MCF 10A (cell line): ENCODE measurements at places on chromosomes 1 and 21. TPM values are rescaled to one million over a fixed set of nuclear protein-coding genes. Genes with fewer than 3 reads are reported as not detected.
A peak's percentile ranks its signal among the peaks of the same experiment; 100 is the strongest.

DNA sequence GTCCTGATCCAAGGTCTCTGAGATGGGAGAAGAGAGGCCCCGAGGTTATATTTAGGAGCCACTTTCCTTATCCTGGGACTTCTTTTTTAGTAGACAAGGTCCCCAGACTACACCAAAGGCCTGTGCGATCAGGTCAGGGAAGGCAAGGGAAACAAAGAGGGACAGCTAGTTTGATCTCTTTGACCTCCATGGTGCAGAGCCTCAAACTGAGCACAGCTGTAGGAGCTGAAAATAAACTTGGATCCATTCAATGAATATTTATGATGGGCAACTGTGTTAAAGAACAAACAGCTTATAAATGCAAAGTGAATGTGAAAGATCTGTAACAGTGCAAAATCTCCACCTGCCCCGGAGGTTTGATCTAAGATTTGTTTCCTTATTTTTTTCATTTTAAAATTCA, 256.6 kb downstream of the DYRK1A start:
- no peak for DNase-seq

- DNase-seq: no peak
These were observed 15.2 kb downstream of the GIPC2 start for GRCh38 chr1:78060857-78061563.

GRCh38 chr1:183554577-183554976, 35.7 kb downstream of the NCF2 start:
- no peak for DNase-seq

DNA sequence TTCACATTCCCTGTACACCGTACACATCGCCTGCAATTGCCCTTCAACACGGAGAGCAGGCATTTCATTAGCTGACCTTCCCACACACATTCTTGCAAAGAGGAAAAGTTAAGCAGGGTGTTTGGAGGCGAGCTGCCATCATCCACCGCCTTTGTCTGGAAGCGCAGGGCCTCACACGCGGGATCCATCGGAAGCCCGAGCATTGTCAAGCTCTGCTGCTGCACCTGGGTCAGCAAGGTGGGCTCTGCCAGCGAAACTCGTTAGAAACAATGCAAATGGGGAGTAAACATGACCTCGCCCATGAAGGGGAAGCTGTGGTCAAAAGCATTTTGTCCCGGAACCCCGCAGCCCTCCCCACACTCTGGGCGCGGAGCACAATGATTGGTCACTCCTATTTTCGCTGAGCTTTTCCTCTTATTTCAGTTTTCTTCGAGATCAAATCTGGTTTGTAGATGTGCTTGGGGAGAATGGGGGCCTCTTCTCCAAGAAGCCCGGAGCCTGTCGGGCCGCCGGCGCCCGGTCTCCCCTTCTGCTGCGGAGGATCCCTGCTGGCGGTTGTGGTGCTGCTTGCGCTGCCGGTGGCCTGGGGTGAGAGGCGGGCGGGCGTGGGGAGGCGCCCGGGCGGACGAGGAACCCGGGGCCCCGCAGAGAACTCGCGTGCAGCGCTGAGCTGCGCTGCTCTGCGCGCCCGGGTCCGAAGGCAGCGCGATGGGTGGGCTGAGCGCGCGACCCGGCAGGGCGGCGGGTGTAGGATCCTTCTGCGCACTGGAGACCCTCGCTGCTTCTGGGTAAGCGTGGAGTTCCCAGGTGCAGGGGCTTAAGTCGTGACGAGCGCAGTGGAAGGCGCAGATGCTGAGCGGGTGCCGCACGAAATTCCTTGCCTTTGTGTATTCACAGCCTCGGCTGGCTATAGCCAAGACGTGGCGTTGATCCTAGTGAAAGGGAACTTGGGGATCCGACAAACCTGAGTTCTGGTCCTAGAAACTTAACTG, at the start of gene CR1:
CR1 (plus strand) TSS at position 357 of the 992 bp plus-strand sequence; CDS start at position 468, 111 bp downstream.
- no peak for DNase-seq

- DNase-seq: no peak
These were observed 32.8 kb upstream of the CD1D start for GRCh38 chr1:158147869-158148268.

- DNase-seq: peak; percentile 97
These were observed 473.5 kb downstream of the PTPRU start for GRCh38 chr1:29709704-29710280.

DNA sequence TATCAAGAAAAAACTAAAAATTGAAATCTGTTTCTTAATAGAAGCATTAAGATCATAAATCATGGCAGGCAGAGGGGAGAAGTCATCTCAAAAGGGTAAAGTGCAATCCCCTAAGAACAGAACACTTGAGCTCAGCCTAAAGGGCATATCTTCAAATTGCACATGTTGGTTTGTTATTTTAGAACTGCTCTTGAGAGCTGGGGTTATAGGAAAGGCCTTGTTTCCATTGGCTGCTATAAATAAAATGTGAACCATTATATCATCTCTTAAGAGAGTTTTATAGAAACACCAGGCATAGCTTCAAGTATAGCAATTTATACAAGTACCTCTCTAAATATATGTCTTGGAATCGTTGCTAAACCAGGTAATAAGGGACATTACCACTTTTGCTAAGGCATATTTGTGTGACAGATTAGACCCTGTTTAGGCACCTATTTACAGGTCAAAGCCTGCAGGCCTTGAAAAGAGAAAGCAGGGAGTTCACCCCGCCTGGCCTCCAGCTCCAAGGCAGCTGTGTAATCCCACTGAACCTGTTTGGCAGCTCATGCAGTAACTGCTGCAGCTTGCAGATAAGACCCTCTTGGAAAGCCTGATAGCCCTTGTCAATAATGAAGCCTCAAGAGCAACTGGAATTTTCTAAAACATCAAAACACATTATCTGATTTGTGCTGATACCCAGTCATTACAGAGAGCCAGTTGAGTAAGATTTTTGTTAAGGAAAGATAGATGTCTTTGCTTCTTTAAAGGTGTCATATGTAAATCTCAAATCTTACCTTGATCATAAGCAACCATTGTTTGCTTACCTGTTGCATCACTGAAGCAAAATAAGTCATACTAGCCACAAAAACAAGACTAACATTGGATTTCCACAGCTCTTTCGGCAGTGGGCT, 24.2 kb upstream of the SYDE2 start:
- DNase-seq: no peak

DNA sequence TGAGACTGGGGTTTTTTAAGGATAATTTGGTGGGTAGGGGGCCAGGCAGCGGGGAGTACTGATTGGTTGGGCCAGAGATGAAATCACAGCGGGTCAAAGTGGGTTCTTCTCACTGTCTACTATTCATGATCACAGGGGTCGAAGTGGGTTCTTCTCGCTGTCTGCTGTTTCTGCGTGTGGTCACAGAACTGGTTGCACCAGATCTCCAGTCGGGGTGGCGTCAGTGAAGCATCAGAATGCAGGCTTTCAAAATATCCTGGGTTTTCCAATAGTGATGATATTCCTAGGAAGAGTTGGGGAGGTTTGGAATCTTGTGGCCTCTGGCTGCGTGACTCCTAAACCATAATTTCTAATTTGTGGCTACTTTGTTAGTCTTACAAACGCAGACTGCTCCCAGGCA, 45.1 kb downstream of the TRPM2 start:
- DNase-seq: no peak

The DDR2 gene
- total RNA-seq: 4.9 and 5.9 TPM in 2 replicates

The SPRR1B gene
- total RNA-seq: 3.5 and 4.0 TPM in 2 replicates
